ENCODE measurements at places on chromosomes 4 and X.

GRCh38 chrX:392575-392846 is 5.8 kb upstream of the PPP2R3B start:
- no peak for DNase-seq

DNA sequence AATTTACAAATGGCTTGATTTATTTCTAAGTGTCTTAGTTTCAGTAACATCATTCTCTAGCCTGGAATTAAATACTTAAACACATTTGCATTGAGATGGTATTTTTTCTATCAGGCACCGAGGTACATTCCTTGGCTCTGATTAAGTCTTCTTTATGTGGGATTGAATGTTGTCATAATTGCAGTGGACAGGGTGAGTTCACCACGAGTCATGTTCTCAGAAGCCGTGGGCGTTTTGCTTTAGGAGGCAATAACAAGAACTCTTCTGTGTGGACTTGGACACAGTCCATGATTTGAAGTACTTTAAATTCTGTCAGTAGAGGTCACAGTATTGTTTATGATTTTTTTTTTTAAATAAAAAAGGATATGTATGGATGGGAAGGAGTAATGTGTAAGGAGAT is 57.1 kb upstream of the EFHC2 start:
- no peak for DNase-seq

- DNase-seq, result no peak
Observed at GRCh38 chrX:20507901-20508620, 241.4 kb upstream of the RPS6KA3 start.

GRCh38 chrX:69033936-69034335 is 131.3 kb downstream of the PJA1 start:
- no peak for DNase-seq

GRCh38 chr4:48064349-48064748 is 47.8 kb downstream of the NIPAL1 start:
- DNase-seq, result no peak

DNA sequence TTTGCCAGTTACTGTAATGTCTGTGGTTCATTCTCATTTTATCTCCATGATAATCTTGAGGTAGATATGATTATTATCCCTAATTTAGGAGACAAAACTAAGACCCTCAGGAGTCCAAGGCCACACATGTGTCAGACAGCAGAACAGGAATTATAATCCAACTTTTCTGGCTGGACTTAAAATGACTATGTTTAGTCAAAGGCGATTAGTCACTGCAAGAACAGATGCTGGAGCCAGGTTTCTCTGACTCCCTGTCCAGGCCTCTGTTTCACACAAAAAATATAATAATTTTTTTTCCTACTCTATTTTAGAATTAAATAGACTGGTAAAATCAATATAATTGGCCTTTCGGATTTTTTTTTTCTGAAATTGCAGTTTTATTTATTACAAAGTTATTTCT is 56.7 kb upstream of the TMEM131L start:
- DNase-seq, result no peak

- no peak for DNase-seq
Observed at GRCh38 chr4:105348719-105349118, 125.1 kb downstream of the PPA2 start.

GRCh38 chrX:15202454-15203177 is 67.3 kb downstream of the ASB9 start:
- DNase-seq, result no peak

DNA sequence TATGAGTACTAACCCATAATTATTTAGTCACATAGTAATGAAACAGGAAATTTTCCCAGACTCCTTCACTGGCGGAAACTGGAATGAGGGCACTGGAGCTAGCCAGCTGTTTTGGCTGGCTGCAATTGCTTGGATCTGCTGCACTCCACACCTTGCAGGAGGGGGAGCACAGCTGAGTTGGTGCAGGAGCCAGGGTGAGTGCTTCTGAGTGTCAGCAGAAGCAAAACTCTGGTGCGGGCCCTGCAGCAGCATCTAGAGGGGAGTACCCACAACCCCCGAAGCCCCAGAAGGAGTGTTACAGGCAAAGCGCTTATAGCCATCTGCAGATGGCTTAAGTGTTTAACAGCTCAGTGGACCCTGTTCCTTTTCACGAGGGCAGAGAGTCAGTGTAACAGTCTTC is 96.1 kb downstream of the RPA4 start:
- DNase-seq, result no peak

DNA sequence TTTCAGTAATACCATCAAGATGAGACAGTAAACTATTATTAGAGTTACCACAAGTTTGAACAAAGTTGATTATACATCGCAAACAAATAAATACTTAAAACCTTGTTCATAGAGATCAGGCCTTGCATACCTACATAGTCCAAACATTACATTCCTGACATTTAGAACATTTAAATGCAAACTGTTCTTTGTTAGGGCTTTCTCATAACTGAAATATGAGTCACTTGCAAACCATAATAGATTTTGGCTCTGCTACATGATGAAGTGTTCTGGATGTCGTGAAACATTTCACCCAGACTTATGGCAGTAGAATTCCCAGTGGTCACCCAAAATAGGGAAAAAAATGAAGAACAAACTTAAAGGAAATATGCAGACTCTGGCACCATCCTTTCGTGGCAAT is 75.0 kb downstream of the FAT4 start:
- no peak for DNase-seq

GRCh38 chr4:145177906-145178538 is 2.4 kb downstream of the OTUD4 start:
- DNase-seq, result no peak

DNA sequence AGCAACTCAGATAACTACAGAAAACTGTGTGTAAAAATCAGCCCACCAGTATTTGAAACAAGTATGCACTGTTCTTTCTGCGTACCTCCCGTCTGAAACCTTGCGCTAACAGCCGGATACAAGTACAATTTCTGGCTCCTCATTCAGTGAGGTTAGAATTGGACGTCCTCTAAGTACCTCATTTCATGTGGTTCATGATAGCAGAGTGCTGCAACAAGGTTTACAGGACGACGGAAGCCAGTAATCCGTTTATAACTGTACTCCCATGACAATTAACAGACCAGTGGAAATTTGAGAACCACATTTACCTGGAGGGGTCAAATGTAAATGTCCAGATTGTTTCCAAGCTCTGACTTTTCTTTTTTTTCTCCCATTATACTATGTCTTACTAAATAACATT is 52.9 kb upstream of the TENM3 start:
- DNase-seq, result no peak

GRCh38 chrX:111244235-111244750 is 26.0 kb downstream of the CAPN6 start:
- DNase-seq, result peak; percentile 31

DNA sequence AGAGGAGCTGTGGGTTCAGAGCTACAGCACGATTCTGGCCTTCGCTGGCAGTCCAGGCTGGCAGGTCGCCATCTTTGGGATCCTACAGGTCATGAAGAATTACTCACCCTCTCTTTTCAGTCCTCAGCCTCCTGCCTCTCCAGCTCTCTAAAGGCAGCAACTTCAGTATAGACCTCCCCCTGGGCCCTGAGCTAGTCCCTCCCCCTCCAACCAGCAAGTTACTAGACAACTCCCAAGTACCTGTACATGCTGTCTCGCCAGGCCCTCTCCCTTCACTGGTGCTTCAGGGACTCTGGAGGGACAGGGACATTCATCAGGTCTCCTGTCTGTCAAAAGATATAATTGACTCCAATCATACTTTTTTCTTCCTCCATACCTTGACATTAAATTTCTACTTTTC is at the start of gene GPR119:
GPR119 (minus strand) TSS at position 155 of the 400 bp plus-strand sequence. CDS start 227 bp downstream, outside the sequence.
- DNase-seq, result no peak

- no peak for DNase-seq
Observed at GRCh38 chrX:45745479-45745878, 544.8 kb upstream of the DIPK2B start.

DNA sequence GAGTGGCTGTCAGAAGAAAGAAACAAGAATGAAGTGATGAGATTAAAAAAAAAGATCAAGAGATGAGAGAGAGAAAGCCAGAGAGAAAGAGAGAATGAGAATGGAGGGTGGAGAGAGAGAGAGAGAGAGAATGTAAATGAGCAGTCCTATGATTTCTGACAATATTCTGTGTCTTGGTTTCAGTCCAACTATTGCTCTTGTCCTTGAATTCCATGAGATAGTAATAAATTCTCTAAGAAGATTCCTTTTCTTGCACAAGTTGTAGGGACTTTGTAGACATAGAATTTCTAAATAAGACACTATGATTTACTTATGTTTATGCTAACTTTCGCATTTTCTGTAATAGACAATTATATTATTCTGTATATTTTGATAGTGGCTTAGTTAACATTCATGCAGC is 149.6 kb upstream of the CTSO start:
- DNase-seq, result no peak

DNA sequence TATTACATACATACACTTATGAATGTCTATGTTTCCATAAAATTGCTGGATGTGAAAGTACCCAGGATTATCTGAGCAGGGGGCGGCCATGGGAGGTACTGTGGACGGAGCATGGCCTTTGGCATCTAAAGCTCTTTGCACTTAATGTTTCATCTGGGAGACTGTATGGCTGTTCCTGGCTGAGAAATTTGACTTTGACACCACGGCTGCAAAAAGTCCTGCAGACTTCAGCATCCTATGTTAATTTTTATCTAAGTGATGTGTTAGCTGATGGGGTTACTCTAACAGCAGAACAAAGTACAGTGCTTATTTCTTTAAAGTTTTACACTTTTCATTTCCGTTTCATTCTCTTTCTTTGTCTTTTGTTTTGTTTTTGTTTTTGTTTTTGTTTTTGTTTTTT is 139.8 kb upstream of the STX18 start:
- DNase-seq, result no peak

DNA sequence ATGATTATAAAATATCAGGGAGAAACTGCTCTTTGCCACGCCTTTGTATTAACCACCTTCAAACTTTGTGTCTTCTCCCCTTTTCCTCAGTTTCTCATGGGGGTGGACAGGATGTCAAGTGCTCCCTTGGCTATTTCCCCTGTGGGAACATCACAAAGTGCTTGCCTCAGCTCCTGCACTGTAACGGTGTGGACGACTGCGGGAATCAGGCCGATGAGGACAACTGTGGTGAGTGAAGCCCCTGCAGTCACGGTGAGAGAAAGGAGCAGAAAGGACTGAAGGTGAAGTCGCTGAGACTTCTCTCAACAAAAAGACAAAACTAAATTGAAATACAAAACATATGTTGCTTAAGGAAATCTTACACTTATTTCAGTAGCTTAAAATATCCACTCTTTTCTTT is 50.9 kb downstream of the RXFP1 start:
- DNase-seq, result no peak

GRCh38 chr4:165874072-165874790 is 1.2 kb downstream of the TLL1 start:
- DNase-seq, result no peak

DNA sequence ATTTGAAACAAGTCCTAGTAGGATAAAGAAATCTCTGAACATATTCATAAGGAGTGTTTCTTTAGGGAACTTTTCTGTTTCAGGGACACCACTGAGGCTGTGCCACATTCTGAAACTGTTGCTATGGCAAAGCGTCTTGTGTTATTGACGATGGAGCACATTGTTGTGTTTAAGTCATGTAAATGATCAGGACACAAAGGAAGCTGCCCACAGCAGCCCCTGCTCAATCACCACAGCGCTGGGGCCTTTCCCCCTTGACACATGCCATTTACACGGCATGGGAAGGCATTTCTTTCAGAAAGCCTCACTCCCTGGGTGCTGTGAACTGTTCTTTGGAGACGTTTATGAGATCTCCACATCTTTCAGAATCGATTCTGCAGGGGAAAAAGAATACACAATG is 39.8 kb upstream of the MID1 start:
- DNase-seq, result no peak

GRCh38 chrX:5449323-5449722 is 779.3 kb downstream of the NLGN4X start:
- no peak for DNase-seq

DNA sequence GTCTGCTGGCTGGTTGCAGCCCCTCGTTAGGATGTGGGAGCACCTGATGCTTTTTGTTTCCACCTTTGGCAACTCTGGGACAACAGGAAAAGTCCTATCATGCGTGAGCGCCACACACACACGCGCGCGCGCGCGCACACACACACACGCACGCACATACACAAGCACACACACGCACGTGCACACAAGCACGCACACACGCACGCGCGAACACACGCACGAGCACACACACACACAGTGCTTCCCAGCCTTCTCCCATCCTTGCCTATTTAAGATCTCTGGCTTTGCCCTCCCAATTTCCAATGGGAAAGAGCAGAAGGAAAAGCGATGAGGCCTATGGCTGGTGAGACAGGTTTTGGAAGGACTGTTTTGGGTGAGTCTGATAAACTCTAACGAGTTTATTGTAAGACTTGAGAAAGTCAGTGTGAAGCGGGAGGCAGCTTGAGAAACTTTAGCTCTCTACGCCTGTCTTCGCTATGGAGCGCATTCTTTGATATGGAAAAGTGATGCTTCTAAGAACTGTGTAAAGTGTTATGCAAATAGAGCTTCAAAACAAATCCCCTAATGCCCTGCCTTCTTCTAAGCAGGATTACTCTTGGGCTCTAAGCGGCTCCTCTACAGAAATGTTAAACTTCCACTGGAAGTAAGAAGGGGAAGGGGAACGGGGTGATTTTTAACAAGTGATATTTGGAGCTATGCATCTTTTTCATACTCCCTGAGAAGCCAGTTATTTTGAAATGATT is 11.8 kb downstream of the SUPT20HL1 start:
- DNase-seq, result no peak

GRCh38 chr4:101068115-101068514 is 279.2 kb downstream of the PPP3CA start:
- DNase-seq, result no peak

Data from NCI-H774 (cell line).